Stimulated activated CD4-positive, alpha-beta T cell treated with anti-CD3 and anti-CD28 coated beads, Interleukin-1b, Interleukin-23, amount 100 ng/mL, for 1 hour (primary cell): ENCODE measurements at places on chromosomes 1 and 21.

DNA sequence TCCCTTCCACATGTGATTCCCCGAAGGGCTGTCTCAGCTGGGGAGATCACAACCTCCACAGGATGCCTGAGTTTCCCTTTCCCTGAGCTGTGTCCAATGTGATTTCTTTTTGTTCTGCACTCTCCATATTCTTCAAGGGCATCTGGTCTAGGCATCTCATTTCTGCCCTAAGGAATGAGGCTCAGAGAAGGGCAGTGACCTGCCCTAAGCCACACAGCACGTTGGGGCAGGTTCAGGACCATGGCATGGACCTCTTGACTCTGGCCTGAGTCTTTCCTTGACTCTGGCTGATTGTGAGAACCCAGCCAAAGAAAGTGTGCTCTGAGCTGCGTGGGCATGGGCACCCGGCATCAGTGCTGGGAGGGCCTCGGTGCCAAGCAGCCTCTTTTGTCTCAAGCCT, 590.3 kb downstream of the PTPRU start:
- DNase-seq = no peak

GRCh38 chr1:38152351-38153065, 105.9 kb upstream of the POU3F1 start:
- no peak for DNase-seq

DNA sequence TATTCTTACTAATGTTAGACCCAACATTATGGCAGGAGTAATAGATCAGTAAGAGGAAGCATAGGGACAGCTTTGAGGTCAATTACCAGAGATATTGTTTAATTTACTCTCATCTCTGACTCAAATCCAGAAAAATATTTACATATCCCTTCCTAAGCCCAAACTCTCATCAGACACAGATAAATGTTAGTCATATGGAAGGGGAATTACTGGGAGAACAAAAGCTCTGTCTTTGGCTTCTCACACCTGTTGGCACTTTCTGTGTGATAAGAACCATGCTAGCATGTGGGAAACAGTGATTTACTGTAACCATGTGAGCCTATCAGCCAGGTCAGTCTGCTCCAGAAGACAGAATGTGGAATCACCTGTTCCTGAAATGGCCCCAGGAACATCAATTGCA, 72.4 kb downstream of the DUSP10 start:
- no peak for DNase-seq

- DNase-seq = no peak
Observed at GRCh38 chr1:31502926-31503511, 73.3 kb upstream of the TINAGL1 start.

DNA sequence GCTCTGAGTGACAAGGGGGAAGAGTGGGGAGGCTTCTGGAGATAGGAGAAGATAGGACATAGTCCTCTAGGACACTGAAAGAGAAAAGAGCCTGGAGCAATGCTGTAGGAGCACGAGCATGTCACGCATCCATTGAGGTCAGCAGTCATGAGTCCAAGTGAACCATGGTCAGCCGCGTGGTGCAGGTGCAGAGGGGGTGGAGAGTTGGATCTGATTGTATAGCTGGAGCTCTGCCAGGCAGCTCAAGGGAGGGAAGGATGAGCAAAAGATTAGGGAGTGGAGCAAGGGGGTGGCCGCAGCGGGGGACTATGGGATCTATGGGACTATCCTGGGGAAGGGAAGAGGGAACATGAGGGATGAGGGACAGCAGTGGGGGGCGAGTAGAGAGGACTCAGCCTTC, 14.0 kb downstream of the PADI1 start:
- no peak for DNase-seq
